Smooth muscle cell of the brain vasculature (primary cell): ENCODE measurements at places on chromosomes 2 and 18.

DNA sequence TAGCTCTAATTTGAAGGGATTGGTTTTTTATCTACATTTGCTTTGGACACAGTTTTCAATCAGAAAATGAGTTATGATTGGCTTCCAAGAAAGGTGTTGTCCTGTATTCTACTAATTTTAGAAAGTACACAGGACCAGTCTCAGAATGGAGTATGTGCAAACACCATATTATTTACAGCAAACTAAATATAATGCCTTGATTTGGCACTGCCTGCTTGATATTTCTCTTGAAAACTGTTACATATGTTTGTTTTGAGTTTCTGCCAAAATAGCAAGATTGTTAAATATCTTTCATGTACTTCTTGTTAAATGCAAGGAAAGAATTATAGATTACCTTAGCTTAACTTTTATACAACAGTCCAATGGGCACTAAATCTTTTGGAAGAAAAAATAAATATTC lies 694.9 kb downstream of the KCNJ3 start:
- DNase-seq, result no peak

DNA sequence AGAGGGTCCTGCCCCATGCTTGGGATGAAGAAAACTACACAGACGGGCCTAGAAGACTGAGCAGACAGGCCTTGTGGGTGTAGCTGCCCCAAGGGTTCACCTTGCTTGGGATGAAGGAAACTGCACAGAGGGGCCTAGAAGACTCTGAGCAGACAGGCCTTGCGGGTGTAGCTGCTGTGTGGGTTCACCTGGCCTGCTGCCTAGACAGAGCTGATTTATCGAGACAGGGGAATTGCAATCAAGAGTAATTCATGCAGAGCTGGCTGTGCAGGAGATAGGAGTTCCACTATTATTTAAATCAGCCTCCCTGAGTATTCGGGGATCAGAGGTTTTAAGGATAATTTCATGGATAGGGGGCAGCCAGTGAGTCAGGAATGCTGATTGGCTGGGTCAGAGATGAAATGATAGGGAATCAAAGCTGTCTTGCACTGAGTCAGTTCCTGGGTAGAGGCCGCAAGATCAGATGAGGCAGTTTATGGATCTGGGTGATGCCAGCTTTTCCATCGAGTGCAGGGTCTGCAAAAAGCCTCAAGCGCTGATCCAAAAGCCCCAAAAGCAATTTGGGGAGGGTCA lies 341.4 kb downstream of the GALR1 start:
- DNase-seq, result no peak

DNA sequence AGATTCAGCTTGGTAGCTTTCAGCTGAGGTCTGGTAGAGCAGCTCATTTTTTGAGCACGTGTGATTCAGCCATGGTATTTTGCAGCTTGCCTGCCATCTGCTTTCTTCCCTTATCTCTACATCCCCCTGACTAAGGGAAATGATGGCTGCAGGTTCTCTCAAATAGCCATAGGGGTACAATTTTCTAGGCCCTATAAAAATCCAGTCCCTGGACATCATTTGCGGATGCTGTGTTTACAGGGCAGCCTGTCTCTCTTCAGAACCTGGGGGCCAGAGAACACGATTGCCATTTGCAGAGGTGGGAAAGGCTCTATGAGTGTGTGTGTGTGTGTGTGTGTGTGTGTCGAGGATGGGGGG lies 442.7 kb upstream of the MEIS1 start:
- no peak for DNase-seq

- DNase-seq, result peak; percentile 13
Observed at GRCh38 chr2:188628989-188629752, 337.5 kb downstream of the GULP1 start.

GRCh38 chr2:79432731-79433146 lies 80.1 kb upstream of the CTNNA2 start:
- DNase-seq, result no peak

GRCh38 chr2:231866450-231866849 lies 59.7 kb downstream of the NPPC start:
- DNase-seq, result no peak

- no peak for DNase-seq
Observed at GRCh38 chr2:202178346-202178958, 59.9 kb downstream of the SUMO1 start.

GRCh38 chr2:9400268-9401058 lies 22.9 kb downstream of the ITGB1BP1 start:
- no peak for DNase-seq

DNA sequence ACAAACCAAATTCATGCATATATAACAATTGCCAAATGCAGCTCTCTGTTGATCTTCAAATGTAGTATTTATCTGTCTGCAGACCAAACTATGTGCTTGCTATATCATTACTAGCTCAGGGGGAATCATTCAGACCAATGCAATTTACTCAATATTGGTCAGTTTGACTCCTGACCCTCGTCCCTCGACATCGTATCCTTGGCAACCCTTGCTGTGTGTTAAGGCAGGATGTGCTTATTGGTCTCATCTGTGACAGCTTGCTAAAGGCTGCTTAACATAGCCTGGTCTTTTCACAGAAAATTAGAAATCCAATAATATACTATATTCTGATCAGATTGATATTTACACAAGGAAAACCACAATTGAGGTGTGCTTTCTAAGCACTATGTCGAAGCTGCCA lies 747.1 kb downstream of the GALR1 start:
- no peak for DNase-seq

GRCh38 chr2:181953881-181954537 lies 31.6 kb upstream of the PPP1R1C start:
- peak; percentile 52 for DNase-seq

GRCh38 chr2:75605770-75606529 lies 40.6 kb upstream of the MRPL19 start:
- DNase-seq, result no peak

GRCh38 chr2:239440511-239440959 lies 39.7 kb upstream of the HDAC4 start:
- DNase-seq, result peak; percentile 78
